ENCODE measurements at places on chromosomes 6 and 20. TPM values are rescaled to one million over a fixed set of nuclear protein-coding genes. Genes with fewer than 3 reads are reported as not detected.

Gene NEDD9
- total RNA-seq = 34.0 TPM

Gene C6orf163
- 2.3 TPM for total RNA-seq

Gene PBOV1
- not detected for total RNA-seq

Gene RFX6
- not detected for total RNA-seq

- no peak for DNase-seq
These were observed 33.5 kb upstream of the LRFN2 start for GRCh38 chr6:40620574-40621240.

GRCh38 chr6:169722362-169723199 lies 1.7 kb downstream of the PHF10 start:
- peak; percentile 54 for DNase-seq

DNA sequence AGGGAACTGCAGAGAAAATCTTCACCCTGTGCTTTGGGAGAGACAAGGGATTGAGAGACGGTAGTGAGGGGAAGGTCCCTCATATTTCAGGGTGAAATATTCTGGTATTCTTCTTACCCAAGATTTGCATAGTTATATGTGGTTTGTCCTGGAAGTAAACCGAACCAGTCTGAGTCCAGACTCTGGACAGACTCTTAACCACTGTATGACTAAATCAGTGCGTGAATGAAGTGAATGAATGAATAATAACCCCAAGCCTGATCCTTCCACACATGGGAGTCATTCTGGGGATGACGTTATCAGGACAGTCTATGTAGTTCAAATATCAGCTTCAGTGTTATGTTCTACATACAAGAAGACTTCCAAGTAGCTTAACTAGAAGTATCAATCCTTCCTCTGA lies 690.7 kb downstream of the KIF16B start:
- no peak for DNase-seq

- no peak for DNase-seq
These were observed 201.2 kb upstream of the SMLR1 start for GRCh38 chr6:130625825-130626527.

DNA sequence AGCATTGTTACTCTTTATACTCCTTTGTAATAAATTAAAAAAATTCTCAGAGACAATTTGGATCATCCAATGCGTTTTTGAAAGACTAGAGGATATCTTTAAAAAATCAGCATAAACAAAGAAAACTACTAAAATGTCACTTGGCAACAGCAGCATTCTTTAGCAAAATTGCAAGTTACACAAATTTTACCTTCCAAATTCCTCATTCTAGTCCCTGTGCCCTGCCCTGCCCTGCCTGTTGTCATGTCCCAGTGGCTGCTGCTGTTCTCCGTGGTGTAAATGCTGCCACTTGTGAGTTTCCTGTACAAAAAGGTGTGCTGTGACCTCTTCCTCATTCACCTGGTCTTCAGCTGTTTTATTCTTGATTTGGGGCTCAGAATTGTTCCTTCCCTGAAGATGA lies 83.2 kb downstream of the CDC5L start:
- no peak for DNase-seq

- no peak for DNase-seq
These were observed 15.3 kb downstream of the ECHDC1 start for GRCh38 chr6:127328043-127328609.

DNA sequence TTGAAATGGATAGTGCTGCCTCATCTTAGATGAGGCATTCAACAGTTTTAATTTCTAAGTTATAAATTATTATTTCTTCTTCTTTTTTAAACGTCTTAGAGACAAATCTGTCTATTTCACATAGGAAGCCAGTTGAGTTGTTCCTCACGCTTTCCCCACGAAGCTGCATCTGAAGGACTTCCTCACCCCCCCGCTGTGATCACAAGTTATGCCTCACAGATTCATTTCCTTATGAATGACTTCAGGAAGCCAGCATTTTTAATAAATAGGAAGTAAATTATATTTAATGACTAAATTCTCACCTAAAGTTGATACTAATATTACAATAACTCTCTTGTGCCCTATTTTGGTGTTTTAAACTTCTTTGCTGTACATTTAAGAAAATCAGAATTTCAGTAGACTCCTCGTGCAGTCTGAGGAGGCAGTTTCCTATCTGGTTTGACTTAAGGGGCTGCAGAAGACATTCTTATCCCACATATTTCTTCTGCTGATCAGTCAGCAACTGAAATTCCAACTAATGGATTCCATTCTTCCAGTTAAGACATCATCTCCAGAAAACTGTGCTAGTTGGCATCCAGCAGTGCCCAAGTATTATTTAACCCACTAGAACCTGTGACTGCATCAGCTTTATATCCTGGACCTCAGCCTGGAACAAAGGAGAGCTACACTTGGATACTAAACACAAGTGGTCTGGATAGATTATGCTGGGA lies 182.7 kb upstream of the CCN2 start:
- peak; percentile 29 for DNase-seq

GRCh38 chr6:147821295-147821897 lies 312.9 kb downstream of the SAMD5 start:
- DNase-seq = no peak

- DNase-seq = no peak
These were observed 10.9 kb downstream of the C6orf132 start for GRCh38 chr6:42131531-42131930.

GRCh38 chr6:160523223-160523622 lies 140.9 kb downstream of the LPA start:
- DNase-seq = no peak

- no peak for DNase-seq
These were observed 8.0 kb downstream of the STMN3 start for GRCh38 chr20:63645218-63645617.

- no peak for DNase-seq
These were observed 696.7 kb downstream of the DHX35 start for GRCh38 chr20:39658662-39659409.

DNA sequence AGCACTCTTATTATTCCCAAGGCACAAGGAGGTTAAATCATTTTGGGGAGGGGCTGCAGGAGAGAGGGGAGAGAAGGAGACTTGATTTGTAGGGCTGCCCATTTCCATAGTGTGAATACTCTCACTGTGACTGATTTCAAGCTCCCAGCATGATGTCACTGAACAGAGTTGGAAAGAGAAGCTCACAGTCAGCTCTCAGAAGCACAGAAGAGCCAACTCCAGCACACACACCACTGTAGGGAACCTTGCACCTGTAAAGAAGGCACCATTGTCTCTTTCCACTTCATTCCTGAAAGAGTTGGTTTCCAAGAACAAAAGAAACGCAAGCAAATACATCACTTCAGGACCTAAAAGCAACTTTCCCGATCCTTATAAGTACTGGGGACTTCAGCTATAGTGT lies 12.7 kb upstream of the STK35 start:
- no peak for DNase-seq

- no peak for DNase-seq
These were observed 164.3 kb upstream of the MLN start for GRCh38 chr6:33967966-33968724.

DNA sequence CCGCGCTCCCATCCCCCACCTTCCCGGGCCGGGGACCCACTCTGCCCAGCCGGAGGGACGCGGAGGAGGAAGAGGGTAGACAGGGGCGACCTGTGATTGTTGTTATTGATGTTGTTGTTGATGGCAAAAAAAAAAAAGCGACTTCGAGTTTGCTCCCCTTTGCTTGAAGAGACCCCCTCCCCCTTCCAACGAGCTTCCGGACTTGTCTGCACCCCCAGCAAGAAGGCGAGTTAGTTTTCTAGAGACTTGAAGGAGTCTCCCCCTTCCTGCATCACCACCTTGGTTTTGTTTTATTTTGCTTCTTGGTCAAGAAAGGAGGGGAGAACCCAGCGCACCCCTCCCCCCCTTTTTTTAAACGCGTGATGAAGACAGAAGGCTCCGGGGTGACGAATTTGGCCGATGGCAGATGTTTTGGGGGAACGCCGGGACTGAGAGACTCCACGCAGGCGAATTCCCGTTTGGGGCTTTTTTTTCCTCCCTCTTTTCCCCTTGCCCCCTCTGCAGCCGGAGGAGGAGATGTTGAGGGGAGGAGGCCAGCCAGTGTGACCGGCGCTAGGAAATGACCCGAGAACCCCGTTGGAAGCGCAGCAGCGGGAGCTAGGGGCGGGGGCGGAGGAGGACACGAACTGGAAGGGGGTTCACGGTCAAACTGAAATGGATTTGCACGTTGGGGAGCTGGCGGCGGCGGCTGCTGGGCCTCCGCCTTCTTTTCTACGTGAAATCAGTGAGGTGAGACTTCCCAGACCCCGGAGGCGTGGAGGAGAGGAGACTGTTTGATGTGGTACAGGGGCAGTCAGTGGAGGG lies 2.8 kb downstream of the SOX4 start:
- peak; percentile 65 for DNase-seq

- no peak for DNase-seq
These were observed 143.9 kb upstream of the ZNF217 start for GRCh38 chr20:53737396-53738038.

GRCh38 chr6:33987531-33988021 lies 158.3 kb downstream of the GRM4 start:
- no peak for DNase-seq

- no peak for DNase-seq
These were observed 27.9 kb downstream of the PLCG1 start for GRCh38 chr20:41165001-41165882.

GRCh38 chr20:41798930-41799502 lies 180.8 kb upstream of the CHD6 start:
- DNase-seq = no peak

DNA sequence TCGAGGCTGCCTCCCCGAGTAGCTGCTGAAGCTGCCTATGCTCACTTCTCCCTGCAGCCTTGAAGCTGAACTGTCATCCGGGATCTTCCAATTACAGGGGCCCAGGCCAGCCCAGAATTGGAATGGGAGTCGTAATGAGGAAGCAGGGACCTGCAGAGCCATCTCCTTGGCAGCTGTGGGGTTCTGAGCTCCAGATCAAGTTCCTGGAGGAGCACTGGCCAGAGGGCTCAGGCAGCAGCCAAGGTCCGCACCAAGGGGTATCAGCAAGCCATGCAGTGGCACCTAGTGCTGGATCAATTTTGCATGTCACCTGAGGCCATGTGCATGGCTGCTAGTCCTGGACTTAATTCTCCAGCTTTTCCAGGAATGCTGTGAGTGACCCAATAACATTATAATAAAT lies 163.2 kb upstream of the TSHZ2 start:
- no peak for DNase-seq

All from left cardiac atrium (tissue), 4 donors.